ENCODE measurements at places on chromosomes 4 and X.

- DNase-seq, result no peak
These were observed 97.1 kb upstream of the SLC4A4 start for GRCh38 chr4:71241501-71242288.

- no peak for DNase-seq
These were observed 74.6 kb upstream of the SH3RF1 start for GRCh38 chr4:169345316-169345721.

- no peak for DNase-seq
These were observed 97.3 kb upstream of the DCLK2 start for GRCh38 chr4:149980941-149981340.

- DNase-seq, result peak; percentile 87
These were observed 98.0 kb downstream of the CLCN4 start for GRCh38 chrX:10254739-10255138.

DNA sequence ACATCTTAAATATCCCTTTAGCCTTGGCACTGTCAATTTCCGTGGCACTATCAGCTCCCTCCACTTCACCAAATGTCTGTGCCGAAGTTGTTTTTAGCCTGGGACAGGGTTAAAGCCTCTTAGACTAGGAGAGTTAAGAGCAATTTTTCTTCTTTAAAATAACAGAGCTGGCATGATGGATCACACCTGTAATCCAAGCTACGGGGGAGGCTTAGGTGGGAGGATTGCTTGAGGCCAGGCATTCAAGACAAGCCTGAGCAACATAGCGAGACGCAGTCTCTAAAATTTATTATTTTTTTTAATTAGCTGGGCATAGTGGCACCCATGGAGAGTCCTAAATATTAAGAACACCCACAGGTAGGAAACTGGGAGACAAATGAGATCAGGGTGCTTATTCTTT lies 209.8 kb upstream of the MAGEB18 start:
- DNase-seq, result no peak

- DNase-seq, result no peak
These were observed 5.9 kb downstream of the SMIM43 start for GRCh38 chr4:121758925-121759568.

DNA sequence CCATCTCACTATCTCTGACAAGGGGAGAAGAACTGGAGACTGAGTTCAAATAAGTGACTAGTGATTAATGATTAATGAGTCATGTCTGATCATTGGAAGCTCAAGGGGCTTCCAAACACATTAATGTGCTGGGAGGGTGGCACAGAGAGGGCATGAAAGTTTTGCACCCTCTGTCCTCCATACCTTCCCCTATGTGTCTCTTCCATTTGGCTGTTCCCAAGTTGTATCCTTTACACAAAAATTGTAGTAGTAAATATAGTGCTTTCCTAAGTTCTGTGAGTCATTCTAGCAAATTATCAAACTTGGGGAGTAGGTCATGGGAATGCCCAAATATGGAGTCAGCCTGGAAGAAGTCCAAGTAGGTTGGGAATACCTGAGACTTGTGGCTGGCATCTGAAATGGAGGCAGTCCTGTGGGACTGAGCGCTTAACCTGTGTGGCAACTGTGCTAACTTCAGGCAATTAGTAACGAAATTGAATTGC lies 4.1 kb upstream of the FAM200B start:
- DNase-seq, result no peak

DNA sequence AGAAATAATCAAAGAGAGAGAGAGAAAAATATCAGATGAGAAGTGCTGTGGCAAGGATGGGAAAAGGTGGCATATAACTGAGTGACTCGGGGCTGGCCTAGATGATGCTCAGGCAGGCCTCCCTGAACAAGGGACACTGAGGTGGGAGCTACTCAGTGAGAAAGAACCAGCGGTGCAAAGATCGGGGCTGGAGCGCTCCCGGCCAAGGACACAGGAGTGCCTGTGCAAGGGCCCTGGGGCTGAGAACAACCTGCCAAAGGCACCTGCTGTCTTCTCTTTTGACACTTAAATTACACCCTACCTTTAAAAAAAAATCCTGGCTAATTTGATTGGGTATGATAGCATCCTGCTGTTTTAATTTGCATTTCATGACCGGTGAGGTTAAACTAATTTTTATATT lies 77.7 kb upstream of the C4orf50 start:
- DNase-seq, result no peak

- no peak for DNase-seq
These were observed 237.1 kb upstream of the NUDT6 start for GRCh38 chr4:123159479-123159878.

GRCh38 chr4:95204267-95204844 lies 344.4 kb downstream of the UNC5C start:
- DNase-seq, result no peak

GRCh38 chrX:13933352-13933751 lies 96.3 kb downstream of the GEMIN8 start:
- DNase-seq, result no peak

GRCh38 chr4:101348367-101348827 lies 1.1 kb upstream of the PPP3CA start:
- DNase-seq, result no peak

DNA sequence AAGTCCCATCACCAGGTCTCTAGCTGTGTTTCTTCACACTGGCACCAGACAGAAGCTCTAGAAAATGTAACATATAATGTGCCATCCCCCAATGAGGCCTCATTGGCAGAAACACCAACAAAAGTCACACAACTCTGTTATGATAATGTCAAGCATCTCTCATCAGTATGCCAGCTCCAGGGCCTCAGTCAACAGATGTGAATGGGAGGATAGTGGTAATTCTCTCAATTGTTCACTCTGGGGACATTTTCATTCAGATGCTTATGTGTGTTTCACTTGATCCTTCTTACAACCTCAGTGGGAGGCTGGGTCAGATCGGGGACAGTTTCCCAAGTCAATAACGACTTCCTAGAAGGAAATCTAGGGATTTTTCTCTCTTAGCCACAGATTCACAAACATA lies 57.5 kb upstream of the SCOC start:
- DNase-seq, result no peak

- DNase-seq, result peak; percentile 25
These were observed 646 bp downstream of the ABCB7 start for GRCh38 chrX:75155447-75155826.

DNA sequence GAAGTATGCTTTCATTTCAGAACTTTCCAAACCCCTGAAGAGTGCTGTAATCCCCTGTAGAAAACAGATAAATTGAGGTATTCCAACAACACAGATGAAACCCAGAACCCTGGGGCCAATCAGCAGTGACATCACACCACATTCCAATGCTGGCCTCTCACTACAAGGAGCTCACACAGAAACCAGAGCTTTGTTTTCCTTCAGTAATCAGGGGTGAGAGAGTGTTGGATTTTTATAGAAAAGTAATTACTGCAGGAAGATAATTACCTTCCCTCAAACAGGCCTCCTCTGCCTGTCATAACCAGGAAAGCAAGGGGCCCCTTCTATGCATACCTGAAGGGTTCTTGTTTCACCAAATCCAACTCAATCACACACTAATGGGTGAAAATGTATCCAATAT lies 246.2 kb downstream of the SCFD2 start:
- DNase-seq, result no peak

GRCh38 chr4:172980219-172980618 lies 188.4 kb upstream of the GALNT7 start:
- no peak for DNase-seq

GRCh38 chrX:72532366-72532765 lies 40.3 kb downstream of the HDAC8 start:
- no peak for DNase-seq

- no peak for DNase-seq
These were observed 3.9 kb downstream of the KLHL8 start for GRCh38 chr4:87216469-87216868.

DNA sequence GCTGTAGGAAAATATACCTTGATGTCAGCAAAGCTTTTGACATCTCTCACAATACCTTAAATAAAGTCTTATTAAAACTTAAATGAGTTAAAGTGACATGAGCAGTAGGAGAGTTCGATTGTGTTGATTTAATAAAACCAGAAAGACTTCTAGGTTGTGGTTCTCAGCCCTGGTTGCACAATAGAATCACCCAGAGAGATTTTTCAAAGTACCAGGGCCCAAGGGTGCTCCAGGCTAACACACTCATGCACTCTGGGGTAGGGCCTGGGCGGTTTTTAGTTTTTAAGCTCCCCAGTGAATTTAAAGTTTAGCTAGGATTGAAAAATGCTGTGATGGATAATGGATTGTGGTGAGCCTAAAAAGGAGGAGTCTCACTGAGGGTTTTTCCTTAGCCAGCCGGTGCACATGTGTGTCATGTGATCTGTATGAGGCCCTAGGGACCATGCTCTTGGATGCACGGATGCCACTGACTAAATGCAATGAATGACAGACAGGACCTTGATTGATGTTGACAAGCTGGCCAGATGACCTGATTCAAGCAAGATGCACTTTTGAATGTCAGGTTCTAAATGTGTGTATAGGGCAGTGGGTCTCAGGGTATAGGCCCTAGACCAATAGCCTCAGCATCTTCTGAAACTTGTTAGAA lies 185.0 kb downstream of the PTTG2 start:
- no peak for DNase-seq

Measured in NCI-H526 treated with DMSO at 0.1 percent for 48 hours (cell line).